ENCODE measurements at places on chromosomes 11 and 22.
A peak's percentile ranks its signal among the peaks of the same experiment; 100 is the strongest.

DNA sequence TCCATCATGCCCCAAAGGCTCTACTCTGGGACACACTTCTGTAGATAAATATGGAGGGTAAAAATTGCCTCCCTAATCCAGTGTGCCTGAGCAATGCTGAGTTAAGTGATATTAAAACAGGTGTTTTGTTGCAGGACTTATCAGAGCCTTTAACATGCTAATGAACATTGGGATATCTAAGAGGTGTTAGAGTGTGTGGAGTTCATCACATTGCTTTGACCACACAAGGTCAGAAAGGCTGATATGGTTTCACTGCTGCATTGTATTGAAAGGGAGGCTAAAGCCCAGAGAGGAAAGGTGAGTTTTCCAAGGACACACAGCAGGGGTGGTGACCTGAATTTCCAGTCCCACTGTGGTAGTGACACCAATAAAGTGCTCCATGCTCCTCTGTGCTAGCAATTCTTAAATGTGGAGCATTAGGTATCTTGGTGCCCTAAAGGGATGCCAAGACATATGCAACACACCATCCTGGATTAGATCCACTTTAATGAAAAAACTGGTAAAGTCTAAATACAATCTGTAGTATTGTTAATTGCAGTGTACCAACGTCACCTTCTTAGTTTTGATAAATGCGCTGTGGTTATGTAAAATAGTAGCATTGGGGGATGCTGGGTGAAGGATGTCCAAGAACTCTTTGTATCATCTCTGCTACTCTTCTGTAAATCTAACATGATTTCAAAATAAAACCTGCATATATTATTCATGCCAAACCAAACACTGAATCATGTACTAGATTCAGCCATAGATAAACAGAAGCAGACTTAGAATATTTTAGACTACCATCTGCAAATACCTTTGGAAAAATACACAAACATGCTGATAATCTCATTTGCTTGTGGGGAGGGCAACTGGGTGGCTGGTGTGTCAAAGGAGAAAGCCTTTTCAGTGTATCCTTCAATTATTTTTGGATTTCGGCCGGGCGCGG, 45.8 kb downstream of the MIAT start:
- no peak for DNase-seq

GRCh38 chr11:32026766-32027165, 64.1 kb upstream of the RCN1 start:
- no peak for DNase-seq

GRCh38 chr11:107123022-107123421, 104.7 kb upstream of the GUCY1A2 start:
- DNase-seq, result no peak

DNA sequence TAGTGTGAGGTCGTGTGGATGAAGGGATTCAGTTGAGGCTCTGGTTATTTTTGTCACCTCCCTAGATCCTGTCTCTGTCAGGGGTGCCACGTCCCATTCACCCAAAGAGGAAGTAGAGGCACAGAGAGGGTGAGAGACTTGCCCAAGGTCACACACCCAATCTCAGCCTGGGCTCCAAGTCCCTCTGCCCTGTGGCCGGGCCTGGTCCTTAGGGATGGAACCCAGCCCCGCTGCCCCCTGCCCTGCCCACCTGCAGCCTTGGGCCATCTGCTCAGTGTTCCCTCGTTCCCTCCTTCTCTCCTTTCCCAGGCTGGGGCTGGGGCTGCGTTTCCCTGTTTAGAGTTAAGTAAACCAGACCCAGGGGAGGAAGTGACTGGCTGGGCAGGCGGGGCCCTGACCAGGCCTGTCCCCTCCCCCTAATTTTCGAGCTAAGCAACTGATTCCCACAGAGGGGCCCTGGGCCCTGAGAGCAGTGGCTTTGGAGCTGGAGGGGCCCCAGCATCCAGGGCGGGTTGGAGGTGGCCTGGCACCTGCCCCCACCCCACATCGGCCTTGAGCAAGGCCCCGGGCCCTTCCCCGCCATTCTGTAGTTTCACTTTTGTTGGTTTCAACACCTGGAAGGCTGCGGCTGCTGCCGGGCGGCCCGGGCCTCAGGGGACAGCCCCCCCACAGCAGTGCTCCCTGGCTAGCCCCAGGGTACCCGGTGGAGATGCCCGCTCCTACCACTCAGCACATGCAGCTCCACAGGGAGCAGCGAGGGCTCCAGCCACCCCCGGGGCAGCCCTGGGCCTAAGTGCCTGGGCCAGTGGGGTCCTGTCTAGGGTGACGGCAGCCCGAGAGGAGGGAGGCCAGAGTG, 1.5 kb downstream of the TCIRG1 start:
- peak; percentile 56 for DNase-seq

DNA sequence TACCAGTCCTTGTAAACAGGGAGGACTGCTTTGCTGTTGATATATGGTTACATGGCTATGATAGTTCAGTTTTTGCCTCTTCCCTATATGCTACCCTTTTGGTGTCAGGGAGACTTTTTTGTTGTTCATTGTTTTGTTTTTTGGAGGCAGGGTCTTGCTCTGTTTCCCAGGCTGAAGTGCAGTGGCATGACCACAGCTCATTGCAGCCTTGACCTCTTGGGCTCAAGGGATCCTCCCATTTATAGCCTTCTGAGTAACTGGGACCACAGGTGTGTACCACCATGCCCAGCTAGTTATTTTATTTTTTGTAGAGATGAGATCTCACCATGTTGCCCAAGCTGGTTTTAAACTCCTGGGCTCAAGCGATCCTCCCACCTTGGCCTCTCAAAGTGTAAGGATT, 38.6 kb upstream of the SPTBN2 start:
- no peak for DNase-seq

GRCh38 chr11:107496011-107496410, 38.4 kb upstream of the CWF19L2 start:
- no peak for DNase-seq

DNA sequence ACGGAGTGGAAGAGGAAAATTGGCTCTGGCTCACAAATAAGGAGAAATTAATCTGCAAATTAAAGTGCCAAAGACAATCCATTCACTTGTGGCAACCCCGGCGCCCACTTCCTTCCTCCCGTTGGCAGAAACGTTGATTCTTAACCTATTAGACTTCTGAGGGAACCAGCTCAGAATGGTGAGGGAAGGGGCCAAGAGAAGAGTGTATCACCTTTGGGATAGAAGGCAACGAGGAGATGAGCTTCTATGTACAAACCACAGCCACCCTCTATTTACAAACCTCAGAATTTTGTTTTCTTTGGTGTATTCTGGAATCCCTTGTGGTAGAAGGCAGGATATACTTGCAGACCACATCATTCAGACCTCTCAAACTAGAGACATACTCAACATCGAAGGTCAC, 1.1 kb downstream of the MB start:
- no peak for DNase-seq

GRCh38 chr11:20363500-20364340, at the start of gene HTATIP2:
Gene HTATIP2, plus strand, starts transcription at chr11:20363714. Its CDS starts 524 bp downstream, at chr11:20364238.
- no peak for DNase-seq

GRCh38 chr22:33896575-33897447, 23.5 kb downstream of the LARGE1 start:
- DNase-seq, result no peak

All from renal cortex interstitium (tissue), 15 donors.